ENCODE measurements at places on chromosomes 3 and 15.
A peak's percentile ranks its signal among the peaks of the same experiment; 100 is the strongest.

GRCh38 chr3:174949523-174949922, 90.4 kb downstream of the NAALADL2 start:
- DNase-seq, result peak; percentile 92

- DNase-seq, result peak; percentile 78
Observed at GRCh38 chr15:39828374-39828931, 45.8 kb upstream of the FSIP1 start.

- peak; percentile 19 for DNase-seq
Observed at GRCh38 chr15:59622289-59622688, 10.7 kb downstream of the GCNT3 start.

DNA sequence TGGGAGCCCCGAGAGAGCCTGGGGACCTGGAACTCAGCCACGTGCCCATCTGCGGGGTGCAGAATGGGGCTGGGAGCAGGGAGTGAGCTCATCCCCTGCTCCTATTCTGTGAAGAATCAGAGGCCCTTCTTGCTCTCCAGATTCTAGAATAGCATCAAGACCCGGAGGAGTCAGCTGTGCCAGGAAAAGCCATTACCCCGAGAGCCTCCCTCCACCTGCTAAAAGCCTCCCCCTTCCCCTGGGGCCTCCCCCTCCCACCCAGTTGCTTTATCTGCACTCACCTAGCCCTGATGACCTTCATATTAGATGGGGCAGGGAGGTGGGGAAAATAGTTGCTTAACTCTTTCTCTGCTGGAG, 23.1 kb downstream of the CCDC33 start:
- DNase-seq, result no peak

- no peak for DNase-seq
Observed at GRCh38 chr3:17151598-17152373, 267.0 kb downstream of the PLCL2 start.

GRCh38 chr3:114310695-114311094, 16.9 kb downstream of the TIGIT start:
- no peak for DNase-seq
